CMK (cell line): ENCODE measurements at places on chromosomes 16 and 17.

GRCh38 chr17:44655983-44656710 lies at the start of gene MEIOC:
MEIOC (plus strand) TSS chr17:44656468; CDS start chr17:44656614, 146 bp downstream.
- peak; percentile 56 for DNase-seq

DNA sequence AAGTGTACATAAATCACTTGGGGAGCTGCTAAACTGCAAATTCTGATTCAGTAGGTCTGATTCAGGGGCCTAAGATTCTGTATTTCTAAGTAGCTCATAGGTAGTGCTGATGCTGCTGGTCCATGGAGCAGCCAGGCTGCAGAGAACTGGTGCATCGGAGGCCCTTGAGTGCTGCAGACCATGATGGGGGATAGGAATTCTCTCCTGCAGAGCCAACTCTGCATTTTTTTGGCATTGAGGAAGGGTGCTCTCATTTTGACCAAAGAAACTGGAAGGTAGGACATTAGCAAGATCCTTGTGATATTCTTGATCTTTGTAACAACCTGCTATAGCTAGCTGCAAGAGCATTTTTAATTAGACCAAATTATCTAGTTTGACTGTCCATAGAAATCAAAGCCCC lies 4.7 kb downstream of the HOXB2 start:
- DNase-seq = no peak

DNA sequence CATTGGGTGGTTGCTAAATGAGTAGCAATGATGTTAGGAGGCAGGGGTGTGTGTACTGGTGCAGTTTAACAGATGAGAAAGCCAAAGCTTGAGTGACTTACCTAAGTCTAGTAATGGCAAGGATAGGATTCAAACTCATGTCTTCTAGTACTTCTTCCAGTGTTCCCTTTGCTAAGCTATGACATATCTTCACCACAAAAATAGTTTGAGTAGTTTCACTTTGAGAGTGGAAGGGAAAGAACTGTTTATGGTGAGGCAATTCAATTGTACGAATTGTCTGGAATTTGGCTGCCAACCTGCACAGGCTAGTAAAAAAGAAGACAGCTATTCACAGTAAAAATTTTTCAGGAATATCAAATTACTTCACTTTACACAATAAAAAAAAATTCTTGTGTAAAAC lies 138.0 kb downstream of the NLK start:
- no peak for DNase-seq

DNA sequence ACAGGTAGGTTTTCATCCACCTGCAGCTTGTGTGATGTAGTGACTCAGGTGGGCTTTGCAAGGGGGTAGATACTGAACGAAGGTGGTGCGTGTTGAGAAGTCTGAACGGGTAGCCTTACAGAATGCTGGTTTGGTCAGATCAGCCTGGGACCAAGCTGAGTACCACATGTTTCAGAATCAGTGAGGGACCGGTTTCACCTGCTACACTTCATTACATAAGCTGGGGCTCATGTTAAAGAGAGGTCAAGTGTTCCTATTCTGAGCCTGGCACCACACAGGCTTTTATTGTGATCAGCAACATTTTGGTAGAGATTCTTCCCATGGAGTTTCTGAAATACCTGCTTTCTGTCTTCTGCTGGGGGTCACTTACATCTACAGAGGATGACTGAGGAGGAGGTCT lies 207.4 kb upstream of the EEF2KMT start:
- no peak for DNase-seq

DNA sequence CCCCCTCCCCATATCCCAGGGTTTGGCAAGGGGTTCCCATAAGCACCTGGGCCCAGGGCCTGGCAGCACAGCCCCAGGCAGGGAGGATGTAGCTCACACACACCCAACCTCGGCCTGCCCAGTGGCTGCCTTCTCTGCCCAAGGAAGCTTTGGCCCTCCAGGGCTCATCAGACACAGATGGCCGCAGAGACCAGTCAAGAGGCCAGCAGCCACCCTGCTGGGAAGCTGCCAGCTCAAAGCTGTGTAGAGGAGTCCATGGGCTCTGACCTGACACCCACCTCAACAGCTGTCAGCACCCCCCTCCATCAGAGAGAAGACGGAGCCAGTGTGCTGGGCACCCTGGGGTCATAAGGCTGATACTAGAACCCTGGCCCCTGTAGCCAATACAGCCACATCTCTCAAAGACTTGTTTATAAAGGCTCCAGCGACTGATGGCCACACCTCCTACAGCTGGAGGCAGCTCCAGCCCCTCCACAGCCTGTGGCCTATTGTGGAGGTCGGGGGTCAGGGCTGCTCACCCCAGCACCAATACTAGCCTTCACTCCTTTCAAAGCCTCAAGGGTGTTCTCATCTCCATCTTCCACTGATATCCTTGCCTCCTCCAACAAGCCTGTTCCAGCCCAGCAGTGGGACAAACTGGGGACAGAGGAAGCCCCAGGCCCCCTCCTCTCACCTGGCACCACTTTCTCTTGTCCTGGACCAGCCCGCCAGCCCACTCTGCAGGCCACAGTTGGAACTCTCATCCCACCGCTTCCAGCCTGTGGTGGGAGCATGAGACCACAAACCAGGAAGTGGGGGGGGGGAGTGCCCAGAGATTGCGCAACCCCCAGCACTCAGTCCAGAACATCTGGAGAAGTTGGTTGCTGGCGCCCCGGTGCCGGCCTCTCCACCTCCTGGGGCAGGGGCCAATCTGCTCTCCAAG lies 2.2 kb upstream of the MPG start:
- DNase-seq = peak; percentile 84

DNA sequence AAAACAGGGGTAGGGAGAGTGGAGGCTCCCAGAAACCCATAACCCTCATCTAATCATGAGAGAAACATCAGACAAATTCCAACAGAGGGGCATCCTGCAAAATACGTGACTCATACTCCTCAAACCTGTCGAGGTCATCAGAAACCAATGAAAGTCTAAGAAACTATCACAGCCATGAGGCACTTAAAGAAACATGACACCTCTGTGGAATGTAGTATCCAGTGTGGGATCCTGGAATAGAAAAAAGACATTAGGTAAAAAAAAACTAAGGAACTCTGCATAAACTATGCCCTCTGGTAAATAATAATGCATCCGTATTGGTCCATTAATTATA lies 16.4 kb downstream of the CDH5 start:
- DNase-seq = no peak

DNA sequence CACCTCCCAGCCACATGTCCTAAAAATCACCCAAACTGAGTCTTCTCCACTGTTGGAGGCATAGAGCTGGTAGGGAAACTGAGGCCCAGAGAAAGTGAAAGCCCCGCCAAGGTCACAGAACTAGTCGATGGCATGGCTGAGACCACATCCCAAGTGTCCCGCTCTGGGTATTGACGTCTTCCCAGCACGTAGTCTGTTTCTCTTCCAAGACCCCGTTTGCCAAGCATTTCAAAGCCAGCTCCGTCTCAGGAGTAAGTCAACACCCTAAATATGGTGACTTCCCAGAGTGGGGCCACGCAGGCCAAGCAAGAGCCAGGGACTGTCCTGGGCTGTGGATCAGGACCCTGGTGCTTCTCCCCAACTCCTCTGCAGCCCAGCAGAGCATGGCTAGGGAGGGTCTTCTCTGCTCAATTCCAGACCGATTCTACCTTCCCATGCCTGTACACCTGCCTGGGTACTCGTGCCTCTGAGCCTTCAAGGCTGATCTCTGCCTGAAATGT lies 19.7 kb downstream of the PITPNM3 start:
- no peak for DNase-seq

- DNase-seq = no peak
Observed at GRCh38 chr16:11384956-11385586, 39.8 kb downstream of the RMI2 start.

DNA sequence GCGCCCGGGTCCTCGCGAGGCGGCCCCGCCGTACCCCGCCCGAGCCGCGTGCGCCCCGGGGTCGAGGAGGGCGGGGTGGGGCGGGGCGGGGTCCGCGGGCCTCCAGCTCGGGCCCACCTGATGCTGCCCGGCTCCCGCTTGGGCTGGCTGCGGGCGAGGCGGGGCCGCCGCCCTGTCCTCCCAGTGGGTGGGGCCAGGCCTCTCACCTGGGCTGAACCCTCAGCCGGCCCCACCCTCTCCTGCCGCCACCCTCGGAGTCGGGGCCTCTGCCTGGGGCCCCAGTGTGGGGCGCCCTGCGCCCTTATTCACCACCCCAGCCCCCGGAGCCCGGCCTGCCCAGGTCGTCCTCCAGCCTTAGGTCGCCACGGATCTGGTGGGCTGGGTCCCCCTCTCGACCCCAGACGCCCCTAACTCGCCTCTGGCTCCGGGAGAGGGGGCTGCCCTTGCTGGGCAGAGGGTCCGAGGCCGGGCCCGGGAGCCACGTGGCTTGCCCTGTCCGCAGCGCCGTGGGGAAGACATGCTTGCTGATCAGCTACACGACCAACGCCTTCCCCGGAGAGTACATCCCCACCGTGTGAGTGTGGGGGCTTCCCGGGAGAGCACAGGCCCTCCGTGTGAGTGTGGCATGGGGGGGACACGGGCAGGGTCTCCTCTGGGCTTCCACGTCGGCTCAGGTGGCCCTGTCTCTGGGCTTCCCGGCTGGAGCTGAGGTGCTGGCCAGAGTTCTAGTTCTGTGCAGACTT lies 578 bp downstream of the RAC3 start:
- DNase-seq = no peak
